ENCODE measurements at places on chromosomes 2 and 18. TPM values are rescaled to one million over a fixed set of nuclear protein-coding genes. Genes with fewer than 3 reads are reported as not detected.

SP9 gene
- polyA plus RNA-seq = not detected

ERFE gene
- 0.17 TPM for polyA plus RNA-seq

DNA sequence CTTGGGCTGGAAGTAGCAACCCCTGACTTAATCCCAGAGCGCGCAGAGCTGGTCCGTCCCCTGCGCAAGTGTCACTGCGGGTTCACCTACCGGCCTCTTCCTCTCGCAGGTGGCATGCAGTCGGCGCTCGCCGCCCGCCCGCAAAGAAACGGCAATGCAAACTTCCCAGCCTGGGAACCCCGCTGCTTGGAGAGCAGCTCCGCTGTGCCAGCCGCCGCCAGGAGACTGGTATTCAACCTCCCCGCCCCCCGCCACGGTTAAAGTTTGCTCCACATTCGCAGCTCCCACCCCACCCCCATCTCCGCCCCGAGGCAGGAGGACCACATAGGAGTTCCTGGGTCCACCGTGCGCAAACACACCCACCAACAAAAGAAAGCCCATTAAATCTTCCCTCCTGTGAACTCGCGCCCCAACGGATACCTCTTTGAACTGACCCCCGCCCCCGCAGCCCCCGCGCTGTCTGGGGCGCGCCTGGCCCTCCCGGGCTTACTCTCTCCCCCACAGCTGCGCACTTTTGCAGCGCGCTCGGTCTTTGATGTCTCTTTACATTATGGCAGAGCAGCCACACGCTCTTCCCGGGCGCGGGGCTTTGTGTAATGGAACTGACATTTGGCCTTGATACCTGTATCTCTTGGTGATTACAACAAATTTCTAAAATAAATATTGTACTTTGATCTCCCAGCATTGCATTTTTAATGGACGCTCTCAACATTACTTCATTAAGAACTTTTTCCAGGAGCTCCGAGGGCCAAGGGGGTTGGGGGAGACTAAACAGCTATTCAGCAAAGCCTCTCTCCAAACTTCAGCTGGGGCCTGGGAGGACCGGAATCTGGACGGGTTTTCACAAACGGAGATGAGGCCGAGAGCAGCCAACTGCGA lies 3.1 kb upstream of the SP5 start:
- H3K36me3 ChIP-seq = no peaks in the 10 kb centered on the region
- H3K27ac ChIP-seq = no peak overlapping the region
- no peaks in the 10 kb centered on the region for H3K27me3 ChIP-seq
- H3K4me1 ChIP-seq = peaks cover 16% of the 10 kb centered on the region
- H3K4me3 ChIP-seq = no peak overlapping the region

GRCh38 chr2:153972412-153972811 lies 100.7 kb downstream of the GALNT13 start:
- no peak overlapping the region for H3K4me3 ChIP-seq
- no peaks in the 10 kb centered on the region for H3K27me3 ChIP-seq
- H3K36me3 ChIP-seq = no peaks in the 10 kb centered on the region
- no peaks in the 10 kb centered on the region for H3K4me1 ChIP-seq
- no peak for DNase-seq

CNPPD1 gene
- polyA plus RNA-seq = 16.7 TPM

- no peak overlapping the region for H3K27ac ChIP-seq
- no peaks in the 10 kb centered on the region for H3K4me1 ChIP-seq
- no peak overlapping the region for H3K4me3 ChIP-seq
- DNase-seq = no peak
These were observed 190.0 kb downstream of the EN1 start for GRCh38 chr2:118657466-118657865.

DNA sequence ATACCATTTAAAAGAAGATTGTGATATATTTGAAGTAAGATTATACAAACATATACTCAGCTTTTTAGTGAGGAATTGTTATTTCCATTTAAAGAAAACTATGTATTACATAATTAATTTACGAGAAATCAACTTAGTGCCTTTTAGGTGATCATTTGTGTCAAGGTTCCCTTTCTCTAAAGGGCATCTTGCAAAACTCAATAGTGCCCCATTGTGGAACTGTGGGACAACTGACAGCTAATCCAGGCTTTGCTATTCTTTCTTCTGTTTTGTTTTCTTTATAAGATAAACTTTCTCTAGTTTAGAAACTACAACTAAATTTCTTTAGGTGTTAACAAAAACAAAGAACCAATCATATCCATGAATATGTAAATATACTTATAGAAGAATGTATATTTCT lies 24.3 kb upstream of the VIT start:
- no peak for DNase-seq
- no peaks in the 10 kb centered on the region for H3K4me1 ChIP-seq
- H3K27me3 ChIP-seq = no peaks in the 10 kb centered on the region
- H3K36me3 ChIP-seq = no peaks in the 10 kb centered on the region
- no peak overlapping the region for H3K4me3 ChIP-seq

- no peak for DNase-seq
- H3K27ac ChIP-seq = no peak overlapping the region
- H3K27me3 ChIP-seq = no peaks in the 10 kb centered on the region
- no peaks in the 10 kb centered on the region for H3K4me1 ChIP-seq
- H3K4me3 ChIP-seq = no peak overlapping the region
These were observed 151.3 kb upstream of the SERPINE2 start for GRCh38 chr2:224190234-224190935.

SERPINB8 gene
- polyA plus RNA-seq = 8.6 TPM

DNA sequence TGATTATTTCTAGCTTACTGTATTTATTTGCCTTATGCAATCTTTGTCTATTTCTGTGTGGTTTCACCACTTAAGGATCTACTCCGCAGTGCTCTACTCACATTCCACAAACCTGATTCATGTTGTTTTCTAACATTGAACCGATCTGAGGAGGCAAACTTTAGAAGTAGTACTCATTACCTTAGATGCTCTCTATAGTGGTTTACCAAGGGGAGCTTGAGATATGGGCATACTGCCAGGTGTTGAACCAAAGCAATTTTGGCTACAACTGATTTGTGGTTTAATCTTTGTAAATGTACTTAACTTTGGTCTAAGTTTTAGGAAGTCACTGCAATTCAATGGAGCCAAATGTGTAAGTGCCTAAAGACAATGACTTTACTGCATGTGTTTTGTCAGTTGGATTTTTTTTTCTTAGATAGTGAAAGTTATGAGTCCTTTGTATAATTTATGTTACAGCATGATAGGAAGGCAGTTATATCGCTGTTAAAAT lies 50.1 kb downstream of the MAP2 start:
- H3K27ac ChIP-seq = no peak overlapping the region
- no peak for DNase-seq
- no peak overlapping the region for H3K4me3 ChIP-seq
- H3K27me3 ChIP-seq = no peaks in the 10 kb centered on the region

TFPI gene
- polyA plus RNA-seq = 211 TPM

NEMP2 gene
- polyA plus RNA-seq = 0.67 TPM

GRCh38 chr18:39913672-39914366 lies 2041.2 kb upstream of the PIK3C3 start:
- H3K36me3 ChIP-seq = no peaks in the 10 kb centered on the region
- no peaks in the 10 kb centered on the region for H3K27me3 ChIP-seq
- no peak overlapping the region for H3K4me3 ChIP-seq
- no peak for DNase-seq
- H3K4me1 ChIP-seq = no peaks in the 10 kb centered on the region
- H3K27ac ChIP-seq = no peak overlapping the region

DNA sequence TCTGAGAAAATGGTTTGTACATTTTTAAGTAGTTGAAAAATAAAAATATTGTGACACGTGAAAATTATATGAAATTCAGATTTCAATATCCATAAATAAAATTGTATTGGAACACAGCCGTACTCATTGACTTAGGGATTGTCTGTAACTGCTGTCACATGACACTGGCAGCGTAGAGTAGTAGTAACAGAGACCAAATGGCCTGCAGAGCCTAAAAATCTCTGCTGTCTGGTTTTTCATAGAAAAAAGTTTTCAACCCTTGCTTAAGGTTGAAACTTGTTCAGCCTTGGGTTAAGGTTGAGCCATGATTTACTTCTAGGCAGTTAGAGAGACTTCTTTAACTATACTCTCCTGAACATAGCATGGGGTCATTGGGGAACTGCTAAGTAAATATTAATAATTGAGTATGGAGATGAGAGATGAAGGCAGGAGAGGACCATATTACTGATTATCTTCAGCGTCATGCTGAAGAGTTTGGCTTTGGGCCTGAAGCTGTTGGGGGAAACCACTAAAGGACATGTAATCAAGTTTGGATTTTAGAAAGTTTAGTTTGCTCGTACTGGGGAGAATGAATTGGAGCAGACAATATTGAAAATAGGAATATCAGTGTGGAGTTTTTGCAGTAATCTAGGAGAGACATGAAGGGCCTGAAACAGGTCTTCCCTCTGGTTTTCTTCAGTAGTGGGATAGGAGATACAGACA lies 16.2 kb downstream of the EML4 start:
- no peak overlapping the region for H3K4me3 ChIP-seq
- peak overlapping the region; percentile 64 for H3K27ac ChIP-seq
- peaks cover 45% of the 10 kb centered on the region for H3K4me1 ChIP-seq
- DNase-seq = no peak
- no peaks in the 10 kb centered on the region for H3K27me3 ChIP-seq

DNA sequence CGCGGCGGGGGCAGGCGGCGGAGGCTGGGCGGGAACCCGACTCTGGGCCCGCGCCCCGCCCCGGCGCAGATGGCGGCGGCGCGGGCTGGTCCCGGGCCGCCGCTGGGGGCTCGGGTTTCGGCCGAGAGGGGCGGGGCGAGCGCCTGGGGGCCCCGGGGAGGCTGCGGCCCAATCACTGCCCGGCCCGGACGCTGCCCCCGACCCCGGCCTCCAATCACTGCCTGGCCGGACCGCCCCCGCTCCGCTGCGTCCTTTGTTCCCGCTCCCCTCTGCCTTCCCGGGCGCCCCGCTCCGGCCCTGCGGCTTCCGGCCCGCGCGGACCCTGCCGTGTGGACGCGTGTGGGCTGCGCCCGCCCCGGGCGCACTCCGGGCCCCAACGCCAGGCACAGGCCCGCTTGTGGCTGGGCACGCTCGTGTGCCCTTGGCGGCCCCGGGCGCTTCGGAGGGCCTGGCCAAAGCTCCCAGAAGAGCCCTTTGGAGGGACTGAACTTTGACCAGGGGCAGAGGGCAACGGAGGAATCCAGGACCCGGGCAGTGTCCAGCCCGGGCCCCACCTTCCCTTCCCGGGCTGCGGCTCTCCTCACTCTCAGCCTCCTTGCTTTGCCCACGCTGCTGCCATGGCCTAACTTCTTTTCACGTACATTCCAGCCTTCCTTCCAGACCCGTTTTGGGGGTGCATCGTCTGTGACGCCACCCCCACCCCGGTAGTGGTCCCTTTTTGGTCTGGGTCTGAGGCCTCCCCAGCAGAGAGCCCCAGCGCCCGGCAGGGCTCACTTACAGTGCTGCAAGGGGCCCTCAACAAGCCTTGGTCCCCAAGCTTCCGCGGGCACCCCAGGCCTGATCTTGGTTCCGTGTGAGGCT lies 27.1 kb upstream of the PTMA start:
- no peaks in the 10 kb centered on the region for H3K27me3 ChIP-seq
- peak; percentile 69 for DNase-seq
- H3K36me3 ChIP-seq = no peaks in the 10 kb centered on the region

LYPD6B gene
- polyA plus RNA-seq = 0.13 TPM

DNA sequence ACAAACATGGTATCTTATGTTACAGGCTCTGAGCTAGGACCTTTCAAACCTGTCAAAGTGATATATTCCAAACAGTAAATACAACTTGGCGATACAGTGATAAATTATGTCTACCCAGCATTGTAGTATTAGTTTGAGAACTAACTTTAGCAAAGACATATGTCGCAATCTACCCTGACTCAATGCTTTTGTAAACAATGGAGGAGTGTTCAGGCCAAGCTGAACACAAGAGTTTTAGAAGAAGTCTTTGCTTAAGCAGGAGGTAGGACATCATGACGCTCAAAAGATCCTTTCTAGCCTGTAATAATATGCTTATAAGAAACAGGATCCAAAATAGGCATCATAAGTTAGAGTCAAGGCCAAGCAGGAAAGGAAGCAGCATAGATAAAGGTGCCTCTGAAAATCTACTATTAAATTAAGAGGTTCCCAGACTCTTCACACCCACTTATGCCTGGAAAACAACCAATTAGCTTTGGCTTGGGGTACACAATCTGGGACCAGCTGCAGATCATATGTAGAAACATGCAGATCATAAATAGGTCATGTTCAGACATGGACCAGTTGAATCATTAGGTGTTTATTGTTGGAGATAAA lies 132.5 kb downstream of the CSRNP3 start:
- no peak overlapping the region for H3K4me3 ChIP-seq
- H3K27ac ChIP-seq = no peak overlapping the region
- no peak for DNase-seq
- H3K4me1 ChIP-seq = no peaks in the 10 kb centered on the region

DNA sequence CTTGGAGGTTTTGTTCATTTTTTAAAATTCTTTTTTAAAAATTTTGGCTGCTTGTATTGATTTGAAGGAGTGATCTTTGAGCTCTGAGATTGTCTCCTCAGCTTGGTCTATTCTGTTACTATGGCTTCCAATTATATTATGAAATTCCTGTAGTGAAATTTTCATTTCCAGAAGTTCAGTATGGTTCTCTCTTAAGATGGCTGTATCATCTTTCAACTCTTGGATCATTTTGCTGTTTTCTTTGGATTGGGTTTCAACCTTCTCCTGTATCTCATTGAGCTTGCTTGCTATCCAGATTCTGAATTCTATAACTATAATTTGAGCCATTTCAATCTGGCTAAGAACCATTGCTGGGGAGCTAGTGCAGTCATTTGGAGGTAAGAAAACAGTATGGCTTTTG lies 270.8 kb upstream of the NT5C1B start:
- no peak overlapping the region for H3K4me3 ChIP-seq
- DNase-seq = no peak
- no peaks in the 10 kb centered on the region for H3K4me1 ChIP-seq
- H3K36me3 ChIP-seq = no peaks in the 10 kb centered on the region
- no peaks in the 10 kb centered on the region for H3K27me3 ChIP-seq

- no peak overlapping the region for H3K27ac ChIP-seq
- no peak for DNase-seq
- H3K27me3 ChIP-seq = no peaks in the 10 kb centered on the region
- H3K4me3 ChIP-seq = no peak overlapping the region
These were observed 7.8 kb downstream of the NT5DC4 start for GRCh38 chr2:112728378-112729175.

- H3K27ac ChIP-seq = no peak overlapping the region
- H3K4me1 ChIP-seq = peaks cover 2% of the 10 kb centered on the region
- H3K27me3 ChIP-seq = no peaks in the 10 kb centered on the region
- H3K4me3 ChIP-seq = no peak overlapping the region
These were observed 19.6 kb upstream of the MC5R start for GRCh38 chr18:13804305-13804704.

CYTIP gene
- 1.8 TPM for polyA plus RNA-seq

DNA sequence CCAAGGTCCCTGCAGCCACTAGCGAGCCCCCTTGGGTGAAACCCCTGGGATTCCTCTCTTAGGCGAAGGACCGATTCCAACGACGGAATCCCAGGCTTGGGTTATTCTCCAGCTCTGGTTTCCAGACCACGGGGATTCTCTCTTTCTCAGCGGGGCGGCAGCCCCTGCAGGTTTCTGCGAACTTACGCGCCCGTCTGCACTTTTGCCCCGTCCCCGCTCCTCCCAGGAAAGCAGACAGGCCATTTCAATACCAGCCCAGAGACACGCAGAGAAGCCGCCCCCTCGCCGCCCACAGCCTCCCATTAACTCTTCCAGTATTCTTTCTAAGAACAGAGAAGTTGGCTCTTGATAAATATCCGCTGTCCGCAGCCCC lies 1.2 kb downstream of the CBLN2 start:
- H3K4me3 ChIP-seq = no peak overlapping the region
- peaks cover 14% of the 10 kb centered on the region for H3K4me1 ChIP-seq
- H3K27ac ChIP-seq = no peak overlapping the region
- H3K36me3 ChIP-seq = no peaks in the 10 kb centered on the region
- DNase-seq = no peak

CAPN14 gene
- not detected for polyA plus RNA-seq

TMEM182 gene
- polyA plus RNA-seq = 5.8 TPM
